Stimulated activated CD8-positive, alpha-beta memory T cell treated with anti-CD3 and anti-CD28 coated beads, Interleukin-15, amount 100 ng/mL, for 1 hour (primary cell): ENCODE measurements at places on chromosomes 7 and 10.

DNA sequence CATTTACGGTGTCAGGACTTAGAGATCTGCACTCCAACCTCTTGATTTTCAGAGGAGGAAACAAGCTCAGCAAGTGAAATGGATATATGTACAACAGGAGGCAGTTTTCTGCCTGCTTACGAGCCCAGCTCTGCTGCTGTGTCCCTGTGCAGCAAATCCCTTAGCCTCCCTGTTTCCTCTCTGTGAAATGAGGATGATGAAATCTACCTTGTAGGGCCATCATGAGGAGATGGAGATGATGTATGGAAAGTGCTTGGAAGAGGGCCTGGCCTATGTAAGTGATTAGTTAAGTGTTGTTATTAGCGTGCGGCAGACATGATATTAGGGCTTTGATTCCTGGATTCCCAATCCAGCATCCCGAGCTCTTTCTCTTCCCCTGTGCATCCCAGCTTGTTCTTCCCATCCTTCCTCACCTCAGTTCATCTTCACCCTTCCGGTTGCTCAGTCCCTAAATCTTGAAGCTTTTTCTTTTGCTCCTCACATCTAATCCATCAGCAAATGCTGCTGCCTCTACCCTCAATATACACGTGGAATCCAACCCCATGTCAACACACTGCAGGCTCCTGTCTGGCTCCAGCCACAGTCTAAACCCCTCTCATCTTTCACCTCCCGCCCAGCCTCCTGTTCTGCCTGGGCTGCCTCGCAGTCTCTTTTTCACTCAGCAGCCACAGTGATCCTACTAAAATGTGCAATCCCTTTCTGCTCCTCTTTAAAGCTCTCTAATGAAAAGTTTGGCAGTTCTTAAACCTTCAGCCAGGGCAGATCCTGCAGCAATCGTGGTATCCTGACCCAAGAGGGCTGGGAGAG lies 113.8 kb downstream of the MARCHF5 start:
- DNase-seq, result no peak

- DNase-seq, result no peak
These were observed 16.0 kb downstream of the MRPS33 start for GRCh38 chr7:140998715-140999114.

- no peak for DNase-seq
These were observed 437.0 kb upstream of the MGMT start for GRCh38 chr10:129029851-129030602.

- DNase-seq, result no peak
These were observed 12.8 kb downstream of the DNMBP start for GRCh38 chr10:99996671-99997648.

- DNase-seq, result no peak
These were observed 36.9 kb upstream of the C10orf67 start for GRCh38 chr10:23381298-23382040.

GRCh38 chr7:98021588-98022351 lies 31.8 kb upstream of the OCM2 start:
- DNase-seq, result peak; percentile 67

DNA sequence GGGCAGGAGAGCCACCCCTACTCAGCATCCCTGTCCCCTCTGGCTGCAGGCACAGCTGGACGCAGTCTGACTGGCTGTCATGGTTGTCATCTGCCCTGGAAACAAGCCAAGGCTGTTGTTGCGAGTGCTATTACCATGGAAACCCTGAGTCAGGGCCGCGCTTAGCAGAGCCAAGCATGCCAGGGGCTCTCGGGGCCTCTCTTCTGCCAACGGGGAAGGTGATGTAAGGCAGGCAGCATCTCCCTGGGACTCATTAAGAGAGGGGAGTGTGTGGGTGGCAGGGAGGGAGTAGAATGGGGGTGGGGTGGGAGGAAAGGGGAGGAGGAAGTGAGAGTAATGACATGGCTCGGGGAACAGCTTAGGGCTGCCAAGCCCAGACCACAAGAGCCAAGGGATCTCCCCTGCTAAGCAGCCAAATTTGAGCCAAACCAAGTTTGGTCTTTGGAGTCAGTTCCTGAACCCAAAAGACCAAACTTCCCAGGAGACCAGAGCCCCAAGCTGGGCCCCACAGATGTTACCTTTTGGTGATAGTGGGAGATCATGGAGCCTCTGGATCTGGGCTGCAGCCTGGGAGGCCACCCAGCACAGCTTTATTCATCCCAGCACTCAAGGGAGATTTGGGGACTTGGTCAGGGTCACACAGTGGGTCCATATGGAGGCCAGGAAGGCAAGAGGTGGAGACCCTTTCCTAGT lies 67.6 kb downstream of the TMEM130 start:
- DNase-seq, result no peak

- no peak for DNase-seq
These were observed 16.4 kb downstream of the PTTG1IP2 start for GRCh38 chr7:90485734-90486316.

GRCh38 chr7:47512481-47513176 lies 69.3 kb downstream of the TNS3 start:
- no peak for DNase-seq

DNA sequence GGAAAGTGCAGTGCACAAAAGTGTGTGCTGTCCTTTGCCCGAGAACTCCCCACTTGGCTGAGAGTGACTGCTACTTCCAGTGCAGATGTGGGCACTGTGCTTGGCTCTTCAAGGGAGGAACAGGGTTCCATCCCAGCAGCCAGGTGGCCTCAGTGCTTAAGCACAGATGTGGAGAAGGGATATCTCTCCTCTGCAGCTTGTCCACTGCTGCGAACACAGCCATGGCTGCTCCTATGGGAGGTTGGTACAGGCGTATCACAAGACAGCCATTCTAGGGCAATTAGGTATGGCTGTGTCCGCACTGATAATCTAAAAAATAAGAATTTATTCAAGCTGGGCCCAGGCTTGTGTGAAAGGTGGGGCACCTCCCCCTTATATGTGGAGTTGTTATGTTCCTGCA lies 66.6 kb downstream of the GLCCI1 start:
- no peak for DNase-seq

GRCh38 chr10:29681676-29682448 lies 47.1 kb upstream of the SVIL start:
- DNase-seq, result peak; percentile 9

GRCh38 chr7:130951976-130952876 lies 218.2 kb upstream of the KLF14 start:
- DNase-seq, result no peak

DNA sequence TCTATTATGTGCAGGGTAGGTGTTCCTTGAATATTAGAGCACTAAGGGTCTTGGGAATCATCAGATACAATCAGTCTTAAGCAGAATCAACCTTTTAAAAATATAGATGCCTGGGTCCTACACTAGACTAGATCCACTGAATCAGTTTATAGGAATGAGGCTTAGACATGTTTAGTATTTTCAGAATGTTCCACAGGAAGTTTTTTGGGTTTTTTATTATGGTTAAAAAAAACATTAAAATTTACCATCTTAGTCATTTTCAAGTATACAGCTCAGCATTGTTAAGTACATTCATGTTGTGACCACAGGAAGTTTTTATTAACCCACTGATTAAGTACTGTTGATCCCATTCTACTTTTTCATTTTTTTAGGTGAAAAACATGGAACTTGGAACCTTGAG lies 135.7 kb downstream of the LCOR start:
- no peak for DNase-seq

- no peak for DNase-seq
These were observed 1019.4 kb downstream of the KCNMA1 start for GRCh38 chr10:76618171-76618570.

GRCh38 chr7:94378356-94378755 lies 16.3 kb upstream of the COL1A2 start:
- DNase-seq, result no peak

DNA sequence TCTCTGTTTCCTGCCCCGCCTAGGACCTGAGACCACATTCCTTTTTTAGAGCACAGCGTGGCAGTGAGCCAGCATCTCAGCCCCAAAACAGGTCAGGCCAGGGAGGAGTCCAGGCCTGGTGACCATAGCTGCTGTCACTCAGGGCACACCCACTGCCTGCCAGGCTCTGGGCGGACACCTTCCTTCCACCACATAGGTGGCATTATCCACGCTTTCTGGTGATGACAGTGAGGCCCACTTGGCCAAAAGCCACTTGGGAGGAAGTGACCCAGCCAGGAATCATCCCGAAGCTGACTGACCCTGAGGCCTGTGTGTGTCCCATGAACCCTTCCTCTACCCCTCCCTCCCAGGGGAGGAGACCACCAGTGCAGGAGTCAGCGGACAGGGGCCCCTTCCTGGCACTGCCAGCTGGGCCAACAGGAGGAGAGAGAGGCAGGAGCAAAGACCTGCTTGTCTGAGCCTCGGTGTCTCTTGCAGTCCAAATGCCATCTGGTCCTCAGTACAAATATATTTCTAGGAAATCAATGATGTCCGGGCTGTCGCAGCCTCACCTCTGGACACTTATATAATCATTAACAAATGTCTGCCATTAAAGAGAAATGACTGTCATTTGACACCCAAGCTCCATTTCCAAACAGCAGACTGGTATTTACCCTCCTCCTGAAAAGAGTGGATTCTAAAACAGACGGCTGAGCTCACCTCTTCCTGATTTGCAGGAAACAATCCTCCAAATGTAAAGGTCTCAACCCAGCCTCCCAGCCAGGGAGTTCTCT lies 63.0 kb downstream of the ABRAXAS2 start:
- DNase-seq, result no peak

- DNase-seq, result no peak
These were observed 180.5 kb upstream of the PRSS58 start for GRCh38 chr7:142438235-142438922.
